ENCODE measurements at places on chromosomes 16 and 17. TPM values are rescaled to one million over a fixed set of nuclear protein-coding genes. Genes with fewer than 3 reads are reported as not detected.

Gene CFAP52
- 0.87 TPM for total RNA-seq

Gene MED31
- 11.1 TPM for total RNA-seq

Gene TPSB2
- total RNA-seq, result 2.4 TPM

Gene DNAH2
- not detected for total RNA-seq

Gene PLLP
- total RNA-seq, result 2.2 TPM

Gene RDM1
- 0.48 TPM for total RNA-seq

Gene TNRC6C
- 22.1 TPM for total RNA-seq

Gene CSH1
- total RNA-seq, result not detected

Gene LGALS9C
- total RNA-seq, result not detected

Gene CETP
- 0.27 TPM for total RNA-seq

Gene CDRT15
- total RNA-seq, result not detected

Gene CRLF3
- total RNA-seq, result 5.1 TPM

Gene FOXL1
- 1.2 TPM for total RNA-seq

Gene ATP2A1
- 0.52 TPM for total RNA-seq

Gene PFAS
- 12.3 TPM for total RNA-seq

Gene ABCA10
- 2.0 TPM for total RNA-seq

Measured in heart left ventricle (tissue), 16 donors.